ENCODE measurements at places on chromosomes 1 and 21. TPM values are rescaled to one million over a fixed set of nuclear protein-coding genes. Genes with fewer than 3 reads are reported as not detected.

GRCh38 chr1:156471496-156472490 is 28.8 kb downstream of the MEF2D start:
- DNase-seq: no peak

DNA sequence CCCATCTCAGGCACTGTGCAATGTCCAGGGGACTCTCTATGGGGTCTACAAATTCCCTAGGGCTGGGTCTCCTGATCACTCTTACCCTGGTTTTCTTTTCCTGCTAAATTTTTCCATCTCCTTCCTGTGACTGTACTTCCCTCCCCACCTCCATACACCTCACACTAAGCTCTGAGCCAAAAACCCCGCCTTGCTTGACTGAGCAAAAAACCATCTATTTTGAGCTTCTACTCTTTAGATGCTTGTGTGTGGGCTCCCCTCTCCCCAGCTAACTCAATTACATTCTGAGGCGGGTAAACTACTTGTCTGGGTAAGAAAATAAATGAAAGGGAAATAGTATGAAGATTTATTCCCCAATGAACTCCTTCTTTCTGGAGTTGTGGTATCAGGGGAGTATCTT is 187.9 kb downstream of the PTPRU start:
- no peak for DNase-seq

DNA sequence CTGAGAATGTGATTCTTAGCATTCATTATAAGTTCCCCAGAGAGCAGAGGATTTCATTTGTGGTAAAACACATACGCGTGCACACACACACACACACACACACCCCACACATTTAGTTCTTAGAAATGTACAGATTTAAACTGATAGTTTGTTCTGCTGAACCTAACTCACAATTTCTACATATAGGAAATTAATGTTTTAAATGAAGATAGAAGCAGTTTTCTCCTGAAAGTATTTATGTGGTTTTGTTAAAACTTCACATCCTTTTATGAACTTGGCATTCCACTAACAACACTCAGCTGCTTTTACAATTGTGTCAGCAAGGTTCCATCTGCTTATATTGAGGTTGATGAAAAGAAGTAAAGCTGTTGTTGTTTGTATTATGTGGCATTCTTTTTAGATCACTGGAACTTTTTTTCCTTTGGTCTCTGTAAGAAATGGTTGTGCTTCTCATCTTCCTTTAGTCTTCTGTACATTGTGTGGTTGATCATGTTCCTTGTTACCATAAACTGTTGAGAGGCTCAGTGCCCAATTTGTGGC is 41.6 kb downstream of the AK4 start:
- no peak for DNase-seq

GRCh38 chr1:160428655-160429054 is 28.3 kb downstream of the VANGL2 start:
- no peak for DNase-seq

DNA sequence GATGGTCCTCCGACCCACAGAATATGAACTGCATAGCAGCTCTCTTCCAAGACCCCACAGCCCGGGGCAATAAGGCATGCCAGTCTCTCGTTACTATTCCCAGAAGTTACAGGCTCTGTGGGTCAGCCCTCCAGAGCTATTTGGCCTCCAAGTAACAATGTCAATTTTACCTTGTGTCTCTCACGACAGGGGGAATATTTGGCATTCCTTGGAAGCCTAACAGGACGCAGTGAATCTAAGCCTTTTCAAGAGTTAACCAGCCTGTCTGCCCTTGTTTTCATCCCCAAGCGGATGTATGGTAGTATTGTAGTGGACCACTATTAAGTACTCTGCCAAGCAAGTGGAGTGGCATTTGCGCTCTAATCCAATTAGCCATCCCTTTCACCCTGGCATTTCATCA is 24.4 kb upstream of the GNG4 start:
- no peak for DNase-seq

DNA sequence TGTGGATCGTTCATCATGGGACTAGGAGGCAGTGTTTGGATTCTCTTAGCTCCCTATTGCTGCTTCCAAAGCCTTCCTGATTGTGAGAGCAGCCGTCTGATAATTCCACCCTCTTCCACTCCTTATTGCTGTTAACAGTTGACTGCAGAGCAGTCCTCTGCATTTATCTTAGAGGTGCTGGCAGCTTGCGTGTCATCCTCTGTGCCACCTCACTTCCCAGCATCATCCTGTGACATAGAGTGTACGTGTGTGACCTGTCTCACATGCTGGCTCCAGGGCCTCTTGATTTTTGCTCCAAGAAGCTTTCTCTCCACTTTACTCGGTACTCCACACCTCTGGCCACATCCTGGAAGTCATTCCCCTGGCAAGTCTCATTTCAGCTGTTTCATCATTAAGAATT is 53.0 kb upstream of the DYNLT5 start:
- no peak for DNase-seq

DNA sequence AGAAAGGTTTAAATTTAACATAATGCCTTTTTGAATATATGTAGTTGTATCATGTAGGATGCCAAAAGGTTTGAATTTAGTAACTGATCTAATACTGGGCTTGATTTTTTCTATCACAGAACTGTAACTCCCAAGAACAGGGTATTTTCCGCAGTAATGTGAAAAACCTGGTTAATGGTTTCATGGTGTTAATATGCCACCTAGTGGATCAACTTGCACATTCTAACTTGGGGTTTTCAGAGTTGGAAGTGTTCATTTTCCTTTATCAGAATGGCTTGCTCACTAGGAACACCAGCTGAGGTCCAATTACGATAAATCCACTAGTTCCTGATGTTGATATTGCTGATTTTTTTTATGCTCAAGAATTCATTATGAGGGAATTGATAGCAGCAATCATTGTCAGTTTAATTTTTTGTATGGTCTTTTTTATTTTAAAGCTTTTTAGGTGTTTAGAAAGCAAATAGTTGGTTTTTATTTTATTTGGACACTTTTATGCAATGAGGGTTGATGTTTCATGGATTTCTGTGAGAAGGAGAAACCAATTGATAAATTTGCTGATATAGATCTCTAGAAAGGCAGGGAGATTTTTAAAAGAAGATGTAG is 157.2 kb downstream of the PLA2G4A start:
- peak; percentile 34 for DNase-seq

DNA sequence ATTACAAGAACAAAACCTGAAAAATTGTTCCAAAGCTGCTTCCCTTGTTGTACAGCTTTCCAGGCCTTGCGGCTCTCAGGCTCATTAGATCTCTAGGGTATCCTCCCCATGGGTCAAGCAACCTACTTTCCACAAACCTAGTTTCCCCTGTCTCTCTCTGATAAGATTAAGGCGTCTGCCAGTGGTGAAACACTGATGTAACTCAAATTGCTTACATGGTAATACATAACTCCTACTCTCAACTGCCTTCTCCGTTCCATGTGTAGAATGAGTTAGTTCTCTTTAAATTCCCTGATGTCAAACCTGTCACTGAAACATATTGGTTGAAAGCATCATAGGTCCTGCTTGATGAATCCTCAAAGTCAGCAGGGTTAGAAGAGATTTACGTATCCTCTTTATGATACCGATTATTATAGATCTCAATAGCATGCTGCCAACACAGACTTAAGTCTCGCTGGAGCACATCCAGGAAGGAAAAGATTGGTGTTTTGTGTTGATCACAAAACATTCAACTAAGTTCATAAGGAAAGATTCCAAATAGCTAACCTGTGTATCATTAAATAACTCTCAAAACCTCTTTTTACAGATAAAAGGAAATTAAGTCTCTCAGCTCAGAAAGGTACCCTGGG is 10.6 kb downstream of the PPP1R15B start:
- no peak for DNase-seq

GRCh38 chr1:156549390-156549789 is 23.0 kb downstream of the IQGAP3 start:
- DNase-seq: no peak

- no peak for DNase-seq
Observed at GRCh38 chr1:3730543-3731247, 21.6 kb upstream of the CCDC27 start.

DNA sequence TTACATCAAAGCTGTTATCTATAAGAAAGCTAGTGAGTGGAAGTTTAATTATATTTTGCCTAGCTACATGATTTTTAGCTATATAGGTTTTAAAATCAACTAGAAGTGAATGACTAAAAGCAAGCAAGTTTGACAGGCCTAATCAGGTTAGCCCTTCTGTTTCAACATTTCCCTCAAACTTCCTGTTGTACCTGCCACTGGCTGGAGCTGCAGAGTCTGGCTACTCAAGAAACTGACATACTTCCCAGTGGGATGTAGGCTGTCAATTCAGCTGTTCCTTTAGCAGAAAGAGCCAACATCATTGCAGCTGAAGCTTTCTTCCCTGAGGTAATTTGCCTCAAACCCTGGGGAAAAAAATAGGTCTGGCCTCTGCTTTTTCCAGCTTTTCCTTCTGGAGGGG is 87.1 kb upstream of the TNR start:
- DNase-seq: no peak

- DNase-seq: no peak
Observed at GRCh38 chr21:28332796-28333195, 659.9 kb downstream of the LTN1 start.

DNA sequence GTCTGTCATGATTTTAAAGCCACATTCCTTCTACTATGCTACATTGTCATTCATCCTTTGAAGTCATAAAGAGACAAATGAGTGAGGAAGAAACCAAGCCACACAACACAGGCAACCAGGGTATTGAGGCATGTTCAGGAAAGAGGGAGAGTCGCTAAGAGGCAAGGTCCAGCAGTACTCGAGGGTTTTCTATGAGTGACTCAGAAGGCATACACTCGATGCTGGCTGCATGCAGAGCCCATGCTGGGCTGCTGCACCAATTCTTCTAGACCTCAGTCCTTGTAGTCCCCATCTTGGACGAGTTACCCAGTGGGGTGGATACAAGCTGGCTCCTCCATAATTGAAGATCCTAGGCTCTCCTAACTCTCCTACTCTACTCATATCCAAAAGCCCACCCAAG is 57.6 kb downstream of the OLFML2B start:
- DNase-seq: no peak

DNA sequence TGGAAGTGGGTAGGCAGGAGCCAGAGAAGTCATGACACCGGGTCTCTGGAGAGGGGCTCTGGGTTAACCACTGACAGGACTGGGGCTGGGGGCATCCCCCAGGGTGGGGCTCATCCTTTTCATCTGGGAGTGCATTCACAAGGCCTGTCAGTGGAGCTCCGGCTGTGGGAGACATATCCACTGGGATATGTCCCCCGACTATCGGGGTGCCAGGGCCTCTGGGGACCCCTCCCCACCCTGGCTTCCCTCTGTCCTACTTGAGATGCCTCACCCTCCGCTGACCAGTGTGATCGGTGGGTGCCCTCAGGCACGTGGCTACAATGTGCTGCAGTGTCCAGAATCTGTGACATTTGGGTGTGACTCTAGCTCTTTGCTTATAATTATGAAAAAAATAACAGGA is 92.3 kb upstream of the CD34 start:
- DNase-seq: no peak

GRCh38 chr1:48203287-48203900 is 19.1 kb upstream of the SLC5A9 start:
- DNase-seq: no peak

DNA sequence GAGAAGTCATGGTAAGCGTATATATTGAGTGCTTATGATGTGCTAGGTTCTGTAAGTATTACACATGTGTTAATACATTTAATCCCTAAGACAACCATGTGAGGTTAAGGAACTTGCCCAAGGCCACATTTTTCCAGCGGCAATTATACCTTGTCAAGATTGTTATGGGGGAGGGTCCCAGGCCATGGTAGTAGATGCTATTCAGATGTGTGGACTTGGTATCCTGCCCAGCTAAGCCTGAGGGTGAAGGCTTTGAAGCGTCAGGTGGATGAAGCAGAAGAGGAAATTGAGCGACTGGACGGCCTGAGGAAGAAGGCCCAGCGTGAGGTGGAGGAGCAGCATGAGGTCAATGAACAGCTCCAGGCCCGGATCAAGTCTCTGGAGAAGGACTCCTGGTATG is 3.6 kb upstream of the TUFT1 start:
- DNase-seq: no peak

- DNase-seq: no peak
Observed at GRCh38 chr1:28078680-28079626, 9.5 kb downstream of the EYA3 start.

DNA sequence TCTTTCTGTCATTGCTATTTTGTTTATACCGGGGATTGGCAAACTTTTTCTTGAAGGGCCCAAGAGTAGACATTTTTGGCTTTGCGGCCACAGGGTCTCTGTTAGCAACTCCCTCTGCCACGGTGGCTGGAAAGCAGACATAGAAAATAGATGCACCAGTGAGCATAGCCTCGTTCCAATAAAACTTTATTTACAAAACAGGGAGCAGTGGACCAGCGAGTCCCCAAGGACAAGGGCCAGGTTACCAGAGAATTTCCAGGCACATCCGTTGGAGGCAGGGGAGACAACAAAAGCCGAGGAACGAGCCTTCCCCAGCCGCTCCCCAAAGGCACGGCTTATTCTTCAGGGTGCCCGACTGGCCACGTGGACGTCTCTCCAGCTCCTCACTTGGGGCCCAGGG is 26.5 kb downstream of the FAAP20 start:
- DNase-seq: no peak

DNA sequence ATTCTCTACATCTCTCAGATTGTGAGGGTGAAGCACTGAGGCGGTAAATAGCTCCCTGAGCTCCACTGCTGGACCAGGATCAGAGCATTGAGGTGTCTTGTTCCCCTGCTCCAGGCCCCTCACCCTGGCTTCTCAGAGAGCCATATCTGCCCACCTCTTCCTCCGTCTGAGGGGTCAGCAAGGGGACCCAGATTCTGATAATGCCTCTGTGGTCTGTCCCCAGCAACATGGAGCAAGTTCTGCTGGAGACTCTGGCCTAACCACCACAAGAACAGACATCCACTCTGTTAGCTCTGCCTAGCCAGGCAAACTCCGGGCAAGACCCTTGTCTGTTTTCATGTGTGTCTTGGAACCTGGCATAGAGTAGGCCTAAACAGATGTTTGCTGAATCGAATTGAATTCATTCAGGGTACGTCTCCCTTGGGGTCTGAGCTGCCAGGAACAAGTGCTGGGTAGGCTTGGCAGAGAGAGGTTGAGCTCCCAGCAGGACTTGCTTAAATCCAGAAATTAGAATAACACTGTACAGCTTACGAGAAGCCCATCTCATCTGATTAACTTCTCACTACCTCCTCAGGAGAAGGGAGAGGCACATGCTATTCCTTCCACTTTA is 2.3 kb downstream of the TRAF5 start:
- no peak for DNase-seq

DNA sequence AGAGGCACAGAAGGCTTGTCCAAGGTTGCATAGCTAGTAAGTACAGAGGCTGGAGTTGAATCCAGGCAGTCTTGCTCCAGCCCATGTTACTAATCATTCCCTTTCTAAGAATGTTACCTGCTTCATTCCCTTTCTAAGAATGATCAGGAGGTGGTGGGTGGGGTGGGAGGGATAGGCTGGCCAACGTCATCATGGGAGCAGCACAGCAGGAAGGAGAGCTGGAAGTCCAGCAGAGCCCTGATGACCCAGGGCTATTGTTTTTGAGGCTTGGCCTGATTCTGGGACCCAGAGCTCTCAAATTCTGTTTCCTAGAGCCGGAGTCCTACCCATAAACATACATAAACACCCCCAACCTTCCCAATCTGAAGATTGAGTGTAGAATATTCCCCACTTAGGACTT is 11.8 kb upstream of the CSF1 start:
- DNase-seq: no peak

FGR gene
- polyA plus RNA-seq: 2.8 TPM

CA6 gene
- 0.12 TPM for polyA plus RNA-seq

KRTAP10-4 gene
- not detected for polyA plus RNA-seq

CAMK2N1 gene
- 30.4 TPM for polyA plus RNA-seq

TSSK3 gene
- 6.2 TPM for polyA plus RNA-seq

CHML gene
- 24.2 TPM for polyA plus RNA-seq

C4BPB gene
- 0.60 TPM for polyA plus RNA-seq

Measured in left renal pelvis (tissue), 4 donors.